ENCODE measurements at places on chromosomes 7 and 10.

DNA sequence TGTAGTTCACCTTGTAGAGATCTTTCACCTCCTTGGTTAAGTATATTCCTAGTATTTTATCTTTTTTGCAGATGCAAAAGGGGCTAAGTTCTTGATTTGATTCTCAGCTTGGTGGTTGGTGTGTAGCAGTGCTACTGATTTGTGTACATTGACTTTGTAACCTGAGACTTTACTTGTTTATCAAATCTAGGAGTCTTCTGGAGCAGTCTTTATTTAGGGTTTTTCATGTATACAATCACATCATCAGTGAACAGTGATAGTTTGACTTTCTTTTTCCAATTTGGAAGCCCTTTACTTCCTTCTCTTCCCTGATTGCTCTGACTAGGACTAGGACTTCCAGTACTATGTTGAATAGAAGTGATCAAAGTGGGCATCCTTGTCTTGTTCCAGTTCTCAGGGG, 33.8 kb downstream of the GPR22 start:
- no peak for DNase-seq

DNA sequence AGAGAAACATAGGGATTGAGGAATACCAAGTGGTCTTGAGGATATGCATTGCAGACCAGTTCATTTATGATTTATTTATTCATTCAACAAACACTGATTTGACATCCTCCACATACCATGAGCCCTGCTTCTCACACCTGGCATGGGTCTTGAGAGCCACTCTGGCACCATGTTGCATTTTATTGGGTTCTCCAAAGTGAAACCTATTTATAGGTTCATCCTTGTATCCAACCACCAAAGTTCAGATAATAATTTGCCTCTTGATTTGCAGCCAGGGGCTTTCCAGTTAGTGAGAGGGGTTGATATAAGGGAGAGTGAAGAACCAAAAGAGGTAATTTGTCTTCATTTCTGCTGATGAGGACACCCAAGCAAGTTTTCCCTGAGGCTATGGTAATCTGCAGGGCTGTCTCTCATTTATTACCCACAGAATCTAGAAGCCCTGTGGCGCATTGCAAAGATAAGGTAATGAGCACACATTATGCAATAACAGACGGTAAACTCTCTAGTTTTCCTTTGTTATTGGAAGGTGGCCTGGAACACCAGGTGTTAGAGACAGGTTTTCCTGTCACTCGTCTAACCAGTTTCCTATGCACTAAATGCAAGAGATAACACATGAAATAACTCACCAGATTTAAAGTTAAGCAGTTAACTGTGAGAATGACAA, 28.8 kb upstream of the ICA1 start:
- no peak for DNase-seq

DNA sequence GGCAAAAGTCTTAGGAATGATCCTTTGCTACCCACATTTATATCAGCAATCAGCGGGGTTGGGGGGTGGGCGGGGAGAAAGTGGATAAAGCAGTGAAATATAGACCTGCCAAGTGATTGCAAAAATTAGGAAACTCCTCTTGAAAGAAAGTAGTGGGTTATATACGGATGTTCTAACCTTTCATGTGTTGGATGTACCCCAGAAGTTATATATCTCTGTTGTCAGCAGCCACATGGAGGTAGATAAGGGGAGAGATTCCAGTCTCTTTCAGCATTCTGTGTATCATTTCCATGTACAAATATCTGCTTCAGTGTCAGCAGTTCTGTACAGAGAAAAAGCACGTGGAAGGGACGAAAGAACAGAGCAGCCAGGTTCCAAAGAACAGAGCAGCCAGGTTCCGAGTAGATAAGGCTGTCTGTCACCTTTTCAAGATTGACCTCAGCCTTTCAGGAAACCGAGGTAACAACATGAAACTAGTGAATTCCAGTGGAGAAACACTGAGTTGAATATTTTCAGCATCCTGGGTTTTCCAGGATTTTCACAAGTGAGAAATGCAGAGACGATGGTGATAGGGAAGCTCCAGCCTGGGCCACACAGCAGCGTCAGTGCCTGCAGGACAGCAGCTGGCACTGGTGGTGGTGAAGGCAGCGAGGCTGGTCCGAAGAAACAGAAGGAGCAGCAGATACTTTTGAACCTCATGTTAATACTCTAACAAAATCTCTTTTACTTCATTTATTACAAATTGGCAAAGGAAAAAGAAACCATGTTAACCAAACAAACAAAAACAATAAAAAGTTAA, 212.3 kb downstream of the C7orf25 start:
- no peak for DNase-seq

DNA sequence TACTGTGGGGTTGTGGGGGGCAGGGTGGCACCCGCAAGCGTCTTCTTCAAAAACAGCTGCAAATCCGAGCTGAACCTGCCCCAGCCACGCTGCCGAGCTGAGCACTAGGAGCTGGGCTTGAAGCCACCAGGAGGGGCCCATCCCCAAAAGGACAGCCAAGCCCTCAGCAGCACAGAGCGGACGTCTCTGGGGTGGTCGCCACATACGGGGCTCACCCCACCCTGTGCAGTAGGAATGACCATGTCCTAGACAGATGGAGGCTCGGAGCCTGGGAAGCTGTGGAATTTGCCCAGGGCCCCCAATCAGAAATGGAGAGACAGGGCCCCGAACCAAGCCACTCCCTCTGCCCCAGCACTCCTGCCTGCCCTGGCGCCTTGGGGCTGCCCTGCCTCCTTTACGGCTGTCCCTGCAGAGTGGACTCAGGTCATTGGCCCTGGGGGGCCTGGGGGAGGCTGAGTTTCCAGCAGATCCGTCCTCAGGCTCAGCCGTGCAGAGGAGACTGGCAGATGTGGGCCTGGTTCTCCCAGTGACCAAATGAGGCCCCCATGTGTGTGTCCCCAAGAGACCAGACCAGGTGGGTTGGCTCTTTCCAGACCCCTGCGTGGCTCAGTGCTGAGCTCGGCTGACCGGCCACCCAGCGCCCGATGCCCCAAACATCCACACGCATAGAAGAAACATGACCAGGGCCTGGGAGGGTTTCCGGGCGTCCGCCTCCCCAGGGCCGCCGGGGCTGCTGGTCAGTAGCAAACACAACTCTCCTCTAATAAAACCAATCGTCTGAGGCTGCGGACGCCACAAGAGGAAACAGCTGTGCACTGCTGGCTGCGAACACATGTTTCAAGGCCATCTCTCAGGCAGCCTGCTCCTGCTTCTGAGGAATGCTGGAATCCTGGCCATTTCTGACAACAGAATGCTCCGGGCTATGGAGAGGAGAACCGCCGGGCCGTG, 54.9 kb downstream of the PDGFA start:
- no peak for DNase-seq

- DNase-seq: peak; percentile 67
These were observed 4.8 kb downstream of the ELOVL3 start for GRCh38 chr10:102230861-102231356.

- no peak for DNase-seq
These were observed 528.9 kb upstream of the FZD8 start for GRCh38 chr10:36170943-36171501.

GRCh38 chr10:77715088-77715487, 77.5 kb upstream of the KCNMA1 start:
- peak; percentile 29 for DNase-seq

DNA sequence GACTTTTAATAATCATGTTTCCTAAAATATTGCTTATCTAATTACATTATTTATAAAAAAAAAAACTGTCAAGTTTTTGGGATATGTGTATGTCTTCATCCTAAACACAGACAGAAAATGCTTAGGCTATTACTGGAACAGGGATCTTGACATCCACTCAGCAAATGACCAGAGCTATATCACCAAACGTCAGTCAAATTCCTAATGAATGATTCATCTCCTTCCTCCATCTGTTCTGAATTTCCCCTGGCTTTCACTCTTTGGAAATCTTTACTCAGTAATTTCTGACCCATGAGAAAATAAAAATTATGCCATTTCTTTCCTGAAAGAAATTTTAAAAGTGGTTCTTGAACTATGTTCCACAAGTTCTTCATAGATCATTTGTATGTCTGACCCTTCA, 552.4 kb upstream of the KCND2 start:
- DNase-seq: no peak

GRCh38 chr10:87734987-87735827, 75.5 kb downstream of the PAPSS2 start:
- no peak for DNase-seq

GRCh38 chr10:61836888-61837754, 64.4 kb upstream of the ARID5B start:
- no peak for DNase-seq

DNA sequence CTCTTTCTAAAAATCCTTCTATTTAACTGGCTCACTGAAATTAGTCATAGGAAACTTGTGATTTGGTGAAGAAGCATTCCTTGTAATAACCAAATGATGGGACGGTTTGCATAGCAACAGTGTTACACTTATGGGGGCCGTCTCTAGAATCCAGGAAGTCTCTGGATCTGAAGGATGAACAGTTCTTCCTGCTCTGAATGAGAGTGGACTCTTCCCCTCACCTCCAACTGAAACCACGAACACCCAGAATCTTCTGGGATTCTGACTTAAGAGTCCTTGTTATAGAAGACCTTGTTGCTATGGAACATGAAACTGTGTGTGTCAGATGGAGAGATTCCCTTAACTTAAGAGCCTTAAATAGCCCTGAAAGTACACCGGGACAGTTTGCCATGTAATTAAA, 23.2 kb downstream of the NOLC1 start:
- no peak for DNase-seq

GRCh38 chr7:92778972-92779371, 57.4 kb downstream of the CDK6 start:
- no peak for DNase-seq

DNA sequence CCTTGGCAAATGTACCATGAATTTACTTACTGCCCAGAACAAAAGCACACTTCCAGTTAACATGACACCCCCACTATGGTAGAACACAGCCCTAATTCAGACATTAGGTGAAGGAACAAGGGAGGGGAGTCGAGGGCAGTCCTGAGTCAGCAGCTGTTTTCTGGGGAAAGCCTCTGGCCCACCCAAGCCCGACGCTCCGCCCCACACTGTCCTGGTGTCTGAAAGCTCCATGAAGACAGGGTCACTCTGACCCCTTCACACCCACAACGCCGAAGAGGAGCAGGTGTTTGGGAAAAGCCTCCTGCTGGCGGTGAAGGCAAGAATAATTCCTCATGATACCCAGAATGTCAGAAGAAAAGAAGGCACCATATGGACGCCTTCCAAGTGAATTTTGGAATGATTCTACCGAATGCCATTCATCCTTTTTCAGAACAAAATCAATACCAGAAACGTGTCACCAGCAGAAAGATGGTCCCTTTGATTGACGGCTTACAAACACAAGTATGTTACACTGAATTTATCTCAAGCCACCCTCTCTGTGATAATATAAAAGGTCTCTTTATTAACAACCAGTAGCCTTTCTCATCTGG, 172.1 kb downstream of the DIP2C start:
- DNase-seq: no peak

DNA sequence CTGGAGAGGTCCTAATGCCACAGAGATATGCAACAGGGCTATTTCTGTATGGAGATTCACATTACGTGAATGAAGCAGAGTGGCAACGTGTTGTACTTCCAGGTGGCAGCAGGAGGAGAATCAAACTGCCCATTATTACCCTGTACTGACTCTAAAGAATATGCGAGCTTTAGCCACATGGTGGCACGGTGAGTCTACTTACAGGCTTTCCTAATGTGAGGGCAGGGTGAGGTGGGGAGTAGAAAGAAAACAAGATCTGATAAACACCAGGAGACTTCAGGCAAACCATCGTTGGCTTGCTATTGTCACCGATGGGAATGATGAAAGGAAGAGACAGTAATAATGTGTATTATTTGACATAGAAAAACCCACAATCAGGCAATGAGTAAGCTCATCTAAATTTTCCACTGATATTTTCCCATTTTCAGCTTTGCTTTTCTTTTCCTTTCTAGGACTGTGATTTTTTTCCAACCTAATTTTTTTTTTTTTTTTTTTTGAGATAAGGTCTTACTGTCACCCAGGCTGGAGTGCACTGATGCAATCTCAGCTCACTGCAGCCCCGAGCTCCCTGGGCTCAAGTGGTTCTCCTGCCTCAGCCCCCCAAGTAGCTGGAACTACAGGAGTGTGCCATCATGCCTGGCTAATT, 164.3 kb downstream of the BTAF1 start:
- peak; percentile 72 for DNase-seq

DNA sequence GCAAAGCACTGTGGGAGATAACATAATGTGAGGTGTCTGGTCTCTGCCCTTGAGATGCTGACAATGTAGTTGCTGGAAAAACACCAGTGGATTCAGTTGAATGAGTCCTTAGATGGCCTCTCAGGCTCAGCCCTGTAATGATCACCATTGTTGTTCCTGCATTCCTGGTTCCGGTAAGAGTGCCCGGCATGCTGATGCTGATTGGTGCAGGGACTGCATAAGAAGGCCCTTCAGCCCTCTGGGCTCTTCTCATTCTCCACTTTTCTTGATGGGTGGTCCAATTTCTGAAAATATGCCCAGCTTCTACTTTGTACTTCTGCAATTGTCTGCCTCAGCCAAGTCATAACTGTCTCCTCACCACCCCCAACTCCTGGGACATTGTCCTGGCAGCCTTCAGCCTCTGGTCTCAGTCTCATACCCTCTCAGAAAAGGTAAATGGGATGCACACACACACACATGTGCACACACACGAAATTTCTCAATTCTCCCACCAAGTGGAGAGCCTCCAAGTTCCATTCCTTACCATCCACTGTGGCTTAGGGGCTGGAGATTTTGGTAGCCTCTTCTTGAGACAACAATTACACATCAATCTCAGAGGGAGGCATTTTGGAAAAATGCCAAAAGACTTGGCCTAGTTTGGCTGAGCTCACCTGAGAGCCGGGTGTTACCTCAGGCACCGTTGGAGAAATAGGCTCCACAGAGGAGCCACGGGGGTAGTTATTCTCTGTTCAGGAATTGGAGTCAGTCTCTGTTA, 314.9 kb downstream of the RPS24 start:
- DNase-seq: no peak

GRCh38 chr10:61548364-61548763, 95.2 kb upstream of the TMEM26 start:
- no peak for DNase-seq

Measured in activated CD4-positive, alpha-beta memory T cell treated with anti-CD3 and anti-CD28 coated beads for 36 hours (primary cell).